Non-pigmented ciliary epithelial cell (primary cell): ENCODE measurements at places on chromosomes 2 and 18.

- no peak for DNase-seq
Measured at GRCh38 chr2:70243806-70244584, 4.4 kb downstream of the TIA1 start.

DNA sequence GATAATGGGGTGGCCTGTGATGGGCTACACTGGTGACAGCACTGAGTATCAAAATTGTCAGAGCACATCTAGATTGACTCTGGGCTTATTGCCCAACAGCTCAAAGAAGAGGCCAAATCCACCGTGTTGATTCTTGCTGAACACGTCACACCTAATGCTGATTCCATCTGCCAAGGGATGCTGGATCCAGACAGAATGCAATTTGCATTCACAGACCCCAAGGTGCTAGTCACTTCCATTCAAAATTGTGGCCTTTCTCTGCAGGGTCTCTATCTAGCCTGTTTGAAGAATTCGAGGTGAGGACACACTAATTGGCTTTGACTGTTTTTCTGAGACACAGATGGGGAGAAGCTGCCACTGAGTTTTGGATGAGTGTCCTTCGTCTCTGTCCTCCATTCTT, 13.5 kb upstream of the GPR39 start:
- DNase-seq: no peak

DNA sequence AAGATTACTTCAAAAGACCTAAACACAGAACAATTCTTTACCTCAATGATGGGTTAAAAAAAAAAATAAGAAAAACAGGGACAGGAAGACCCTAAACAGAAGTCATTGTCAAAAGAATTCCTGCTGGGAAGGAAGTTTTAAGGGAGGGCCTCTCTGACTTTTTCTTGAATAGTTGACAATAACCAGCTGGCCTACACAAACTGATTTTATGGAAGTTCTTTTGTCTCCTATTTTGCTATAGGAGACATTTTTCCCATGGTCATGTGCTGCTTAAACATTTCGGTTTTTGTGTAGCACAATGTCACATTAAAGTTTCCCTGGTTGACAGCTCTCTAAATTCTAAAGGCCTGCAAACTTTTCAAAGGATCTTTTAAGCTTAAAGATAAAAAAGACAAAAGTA, 55.3 kb downstream of the RFTN2 start:
- DNase-seq: no peak

DNA sequence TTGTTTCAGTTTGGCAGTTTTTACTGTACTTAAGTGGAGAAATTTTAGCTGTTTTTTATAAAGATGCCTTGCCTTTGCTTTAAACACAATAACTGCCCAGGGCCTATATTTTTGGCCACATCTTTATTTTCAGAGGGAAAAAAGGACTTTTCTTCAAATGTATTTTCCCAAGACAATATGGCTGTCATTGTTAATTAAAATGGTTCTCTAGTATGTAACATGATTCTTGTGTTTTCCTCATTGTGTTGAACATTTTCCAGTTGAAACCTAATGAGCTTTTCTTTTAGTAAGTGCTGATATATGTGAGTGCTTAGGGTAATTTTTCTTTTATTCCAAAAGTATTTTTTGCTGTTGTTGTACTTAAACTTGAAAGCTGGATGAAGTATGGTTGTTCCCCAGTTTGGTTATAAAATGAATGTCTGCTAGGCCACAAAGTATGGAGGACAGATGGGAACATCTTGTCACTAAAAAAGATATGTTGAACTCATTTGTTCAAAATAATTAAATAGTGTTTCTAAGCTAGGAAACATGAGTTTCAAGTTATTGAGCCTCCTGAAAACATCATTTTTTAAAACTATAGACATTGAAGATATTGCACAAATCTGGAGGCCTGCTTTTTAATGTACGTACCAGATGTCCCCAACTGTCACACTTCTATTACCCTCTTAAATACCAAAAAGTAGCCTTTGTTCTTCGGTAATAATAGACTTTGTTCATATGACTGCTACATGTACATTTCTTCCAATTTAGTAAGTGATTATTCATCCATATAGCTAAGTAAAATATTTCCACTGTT, 147.5 kb upstream of the DAPL1 start:
- DNase-seq: no peak

DNA sequence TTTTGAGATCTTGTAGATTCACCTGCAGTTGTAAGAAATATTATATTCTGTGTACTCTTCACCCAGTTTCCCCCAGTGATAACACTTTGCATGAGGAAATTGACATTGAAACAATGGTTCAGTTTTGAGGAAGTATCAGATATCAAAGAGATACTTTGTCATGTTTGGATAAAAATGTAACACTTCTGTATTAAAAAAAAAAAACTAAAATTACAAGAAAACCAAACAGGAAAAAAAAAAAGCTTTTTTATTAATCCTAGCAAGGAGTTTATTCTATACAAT, 204.0 kb downstream of the ARL4C start:
- no peak for DNase-seq

DNA sequence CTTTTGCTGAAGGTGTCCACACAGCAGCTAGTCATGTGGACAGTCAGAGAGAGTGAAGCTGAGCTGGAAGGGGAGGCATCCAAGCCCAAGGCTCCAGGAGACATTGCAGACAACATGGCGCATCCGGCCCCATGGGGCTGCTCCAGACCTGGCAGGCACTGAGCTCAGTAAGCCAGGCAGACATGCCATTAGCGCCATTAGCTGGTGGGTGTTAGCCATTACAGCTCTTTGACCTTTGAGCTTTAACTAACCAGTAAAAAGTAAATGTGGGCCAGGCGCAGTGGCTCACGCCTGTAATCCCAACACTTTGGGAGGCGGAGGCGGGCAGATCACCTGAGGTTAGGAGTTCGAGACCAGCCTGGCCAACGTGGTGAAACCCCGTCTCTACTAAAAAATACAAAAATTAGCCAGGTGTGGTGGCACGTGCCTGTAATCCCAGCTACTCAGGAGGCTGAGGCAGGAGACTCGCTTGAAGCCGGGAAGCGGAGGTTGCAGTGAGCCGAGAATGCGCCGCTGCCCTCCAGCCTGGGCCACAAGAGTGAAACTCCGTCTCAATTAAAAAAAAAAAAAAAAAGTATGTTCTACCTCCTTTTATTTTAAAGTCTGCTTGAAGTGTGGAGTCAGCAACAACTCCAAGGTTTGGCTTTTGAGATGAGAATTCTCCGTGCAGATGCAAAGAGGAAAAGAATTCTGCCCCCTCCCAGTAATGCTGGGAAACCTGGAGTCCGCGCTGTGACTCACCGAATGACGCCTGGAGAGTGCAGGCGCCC, 69.4 kb downstream of the TWSG1 start:
- no peak for DNase-seq

DNA sequence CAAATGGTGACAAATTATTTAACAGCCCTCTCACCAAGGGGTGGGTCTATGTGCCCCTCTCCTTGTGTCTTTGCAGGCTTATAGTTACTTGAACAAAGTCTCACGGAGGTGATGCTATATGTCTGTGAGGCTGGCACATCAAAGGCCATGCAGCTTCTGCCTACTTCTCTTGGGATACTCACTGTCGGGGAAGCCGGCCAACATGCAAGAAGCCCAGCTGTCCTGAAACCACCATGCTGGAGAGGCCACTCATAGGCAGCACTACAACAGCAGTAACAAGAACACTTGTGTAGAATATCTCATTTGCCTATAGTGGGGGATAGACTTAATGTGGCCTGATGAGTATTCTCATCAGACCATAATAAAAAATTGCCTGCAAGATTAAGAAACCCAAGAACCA, 233.7 kb upstream of the NCKAP5 start:
- no peak for DNase-seq

DNA sequence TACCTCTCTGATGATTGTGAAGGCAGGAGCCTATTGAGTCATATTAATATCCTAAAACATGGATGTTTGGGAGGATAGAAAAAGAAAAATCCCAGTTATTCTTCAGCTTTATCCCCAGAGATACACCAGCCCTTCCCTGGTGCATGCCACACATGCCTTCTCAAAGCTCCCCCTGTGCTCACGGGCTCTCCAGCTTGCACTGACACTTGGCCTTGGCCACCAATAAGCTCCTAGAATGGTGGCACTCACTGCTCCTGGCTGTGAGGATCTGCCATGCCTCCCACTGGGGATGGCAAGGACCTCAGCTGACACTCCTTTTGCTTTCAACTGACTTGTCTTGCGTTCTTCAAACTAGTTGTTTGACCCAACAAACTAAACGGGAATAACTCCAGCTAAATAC, 15.9 kb downstream of the SLC14A1 start:
- no peak for DNase-seq

DNA sequence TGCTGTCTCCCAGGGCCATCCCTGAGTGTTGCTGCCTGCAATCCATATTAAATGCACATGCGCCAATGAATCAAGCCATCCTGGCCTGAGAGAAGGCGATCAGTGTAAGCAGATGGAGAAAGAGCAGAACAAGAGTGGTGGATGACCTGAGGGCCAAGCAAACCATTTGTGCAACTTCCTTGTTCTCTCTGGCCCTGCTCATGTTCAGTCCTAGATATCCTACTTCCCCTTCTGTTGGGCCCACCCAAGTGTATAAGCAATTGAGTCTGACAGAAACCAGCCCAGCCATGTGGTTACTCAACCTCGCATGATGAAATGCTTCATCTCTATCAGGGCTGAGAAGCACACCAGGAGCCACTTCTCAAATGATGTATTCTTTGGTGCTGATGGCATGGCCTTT, 383.1 kb upstream of the ID2 start:
- no peak for DNase-seq

GRCh38 chr2:7956126-7956689, 725.6 kb upstream of the ID2 start:
- DNase-seq: no peak

DNA sequence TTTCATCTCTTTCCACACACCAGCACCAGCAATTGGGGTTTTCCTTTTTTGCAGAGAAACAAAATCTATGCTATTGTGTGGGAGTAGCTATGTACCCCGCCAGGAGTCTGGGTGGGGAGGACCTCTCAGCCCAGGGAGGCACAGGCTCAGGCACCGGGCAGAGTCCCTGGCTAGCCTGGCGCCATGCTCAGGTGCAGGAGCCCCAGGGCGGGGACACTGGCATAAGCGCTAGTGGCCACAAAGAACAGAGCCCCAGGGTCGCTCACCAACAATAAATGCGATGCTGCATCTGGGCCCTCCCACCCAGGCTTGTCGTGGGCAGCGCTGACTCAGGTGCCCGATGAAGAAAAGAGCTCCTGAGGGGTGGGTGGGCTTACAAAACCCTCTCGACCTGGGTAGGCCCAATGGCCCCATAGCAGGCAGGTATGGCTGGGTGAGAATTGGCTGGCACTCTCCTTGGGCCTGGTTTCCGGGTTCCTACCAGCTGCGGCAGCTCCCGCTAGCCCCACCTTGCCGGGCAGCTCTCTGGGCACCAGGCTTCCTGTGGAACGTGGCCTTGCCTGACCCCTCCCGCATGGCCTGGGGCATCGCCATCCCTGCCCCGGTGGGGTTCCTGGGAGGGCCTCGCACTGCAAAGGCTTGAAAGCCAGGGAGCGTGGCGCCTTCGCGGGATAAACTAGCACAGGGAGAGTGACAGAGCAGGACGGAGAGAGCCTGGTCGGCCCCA, 31.8 kb upstream of the COL6A3 start:
- no peak for DNase-seq

DNA sequence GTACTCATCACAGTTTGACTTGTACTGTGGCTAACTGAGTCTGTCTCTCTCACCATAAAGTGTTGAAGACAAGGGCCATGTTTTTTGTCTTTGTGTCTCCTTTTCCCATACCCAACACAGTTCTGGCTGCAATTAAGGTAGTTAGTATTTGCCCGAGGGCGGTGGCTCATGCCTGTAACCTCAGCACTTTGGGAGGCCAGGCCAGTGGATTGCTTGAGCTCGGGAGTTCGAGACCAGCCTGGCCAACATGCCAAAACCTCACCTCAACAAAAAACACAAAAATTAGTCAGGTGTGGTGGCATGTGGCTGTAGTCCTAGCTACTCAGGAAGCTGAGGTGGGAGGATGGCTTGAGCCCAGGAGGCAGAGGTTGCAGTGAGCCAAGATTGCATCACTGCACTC, 6.9 kb upstream of the KIF3C start:
- no peak for DNase-seq

DNA sequence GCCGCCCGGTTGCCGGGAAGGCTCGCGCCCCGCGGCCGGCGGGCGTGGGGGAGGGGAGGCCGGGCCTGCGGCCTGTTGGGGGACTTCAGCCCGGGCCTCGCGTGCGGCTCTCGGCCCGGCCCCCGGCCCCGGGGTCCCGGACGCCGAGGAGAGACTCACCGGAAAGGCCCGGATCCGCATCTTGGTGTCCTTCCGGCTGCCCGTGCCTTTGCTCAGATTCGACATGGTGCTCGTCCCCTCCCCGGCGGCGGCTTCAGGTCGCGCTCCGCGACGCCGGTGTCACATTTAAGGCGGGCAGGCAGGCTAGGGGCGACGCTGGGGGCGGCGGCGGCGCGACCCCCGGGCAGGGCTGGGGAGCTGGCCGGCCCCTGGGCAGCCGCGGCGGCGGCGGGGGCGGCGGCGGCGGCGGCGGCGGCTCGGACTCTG, 365 bp downstream of the CUL3 start:
- DNase-seq: no peak

- DNase-seq: no peak
Measured at GRCh38 chr2:62143696-62144095, 52.2 kb upstream of the B3GNT2 start.

DNA sequence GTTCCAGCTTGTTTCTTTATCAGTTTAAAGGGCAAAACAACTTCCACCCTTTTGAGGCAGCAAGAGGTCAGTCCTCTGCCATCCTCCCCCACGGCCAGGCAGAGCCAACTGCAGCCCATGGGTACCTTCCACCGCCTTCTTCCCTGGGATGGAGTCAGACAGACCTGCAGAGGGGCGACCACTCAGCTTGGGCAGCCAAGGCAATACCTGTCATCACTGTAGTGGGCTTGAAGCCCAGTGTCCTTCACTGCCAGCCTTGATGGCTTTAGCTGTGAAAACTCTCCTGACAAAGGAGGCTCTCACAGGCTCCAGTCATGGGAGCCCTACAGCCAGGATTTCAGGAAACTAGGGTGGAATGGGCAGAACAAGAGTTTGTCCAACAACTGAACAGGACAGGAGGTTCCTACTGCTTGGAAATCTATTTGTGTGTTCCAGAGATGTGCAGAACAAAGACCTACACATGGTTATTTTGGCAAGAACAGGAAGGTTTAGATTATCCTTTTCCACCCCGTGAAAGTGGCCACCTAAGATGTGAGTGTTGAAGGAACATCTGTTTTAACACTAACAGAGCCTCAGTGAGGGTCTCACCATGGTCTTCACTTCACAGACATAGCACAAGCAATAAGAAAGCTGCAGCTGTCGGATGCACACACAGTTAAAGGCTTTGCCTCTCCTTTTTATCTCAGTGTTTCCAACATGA, 93.9 kb upstream of the RMDN2 start:
- no peak for DNase-seq

DNA sequence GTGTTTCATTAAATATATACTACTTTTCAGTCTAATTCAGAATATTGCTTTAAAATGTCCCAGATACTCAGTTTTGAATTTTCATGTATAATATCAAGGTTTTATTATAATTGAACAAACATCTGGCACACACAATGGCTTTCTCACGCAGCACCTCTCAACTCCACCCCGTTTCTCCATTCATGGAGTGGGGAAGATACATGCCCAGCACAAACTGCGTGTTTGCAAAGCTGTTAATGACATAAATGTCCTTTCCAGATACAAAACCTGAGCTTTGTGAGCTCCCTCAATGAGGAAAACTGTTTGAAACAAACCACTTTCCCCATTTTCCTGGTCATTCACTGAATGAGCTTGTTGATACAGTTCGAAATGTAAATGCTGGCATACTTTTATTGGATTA, 150.3 kb upstream of the RASGRP3 start:
- no peak for DNase-seq
